MCF 10A (cell line): ENCODE measurements at places on chromosomes 12 and 14. TPM values are rescaled to one million over a fixed set of nuclear protein-coding genes. Genes with fewer than 3 reads are reported as not detected.
A peak's percentile ranks its signal among the peaks of the same experiment; 100 is the strongest.

- no peak for DNase-seq
Observed at GRCh38 chr12:52686063-52686462, 5.9 kb upstream of the KRT1 start.

DNA sequence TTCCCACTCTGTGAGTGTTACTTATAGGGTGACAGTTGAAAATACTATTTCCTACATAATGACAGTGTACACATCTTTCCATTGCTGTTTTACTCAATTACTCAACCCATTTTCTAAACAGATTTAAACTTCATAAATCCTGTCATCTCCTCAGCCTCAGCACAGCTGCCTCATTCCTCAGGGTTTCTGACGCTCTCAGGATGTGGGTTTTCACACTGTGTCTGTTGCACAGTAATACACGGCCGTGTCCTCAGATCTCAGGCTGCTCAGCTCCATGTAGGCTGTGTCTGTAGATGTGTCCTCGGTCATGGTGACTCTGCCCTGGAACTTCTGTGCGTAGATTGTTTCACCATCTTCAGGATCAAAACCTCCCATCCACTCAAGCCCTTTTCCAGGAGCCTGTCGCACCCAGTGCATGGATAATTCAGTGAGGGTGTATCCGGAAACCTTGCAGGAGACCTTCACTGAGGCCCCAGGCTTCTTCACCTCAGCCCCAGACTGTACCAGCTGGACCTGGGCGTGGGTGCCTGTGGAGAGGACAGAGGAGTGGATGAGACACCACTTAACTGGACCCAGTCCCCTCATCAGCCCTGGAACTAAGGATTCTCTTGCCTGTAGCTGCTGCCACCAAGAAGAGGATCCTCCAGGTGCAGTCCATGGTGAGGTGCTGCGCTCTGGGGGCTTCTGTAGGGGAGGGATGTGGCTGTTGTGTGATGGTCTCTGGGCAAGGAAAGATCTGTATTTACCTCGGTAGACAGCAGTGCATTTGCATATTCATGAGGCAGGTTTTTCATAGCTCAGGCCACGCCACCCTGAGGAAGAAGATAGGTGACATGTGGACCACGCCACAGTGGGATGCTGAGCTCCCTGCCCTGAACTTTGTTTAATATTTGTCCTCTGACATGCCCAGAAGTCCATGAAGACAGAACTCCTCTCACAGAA, 750.2 kb downstream of the TMEM121 start:
- DNase-seq: no peak

DNA sequence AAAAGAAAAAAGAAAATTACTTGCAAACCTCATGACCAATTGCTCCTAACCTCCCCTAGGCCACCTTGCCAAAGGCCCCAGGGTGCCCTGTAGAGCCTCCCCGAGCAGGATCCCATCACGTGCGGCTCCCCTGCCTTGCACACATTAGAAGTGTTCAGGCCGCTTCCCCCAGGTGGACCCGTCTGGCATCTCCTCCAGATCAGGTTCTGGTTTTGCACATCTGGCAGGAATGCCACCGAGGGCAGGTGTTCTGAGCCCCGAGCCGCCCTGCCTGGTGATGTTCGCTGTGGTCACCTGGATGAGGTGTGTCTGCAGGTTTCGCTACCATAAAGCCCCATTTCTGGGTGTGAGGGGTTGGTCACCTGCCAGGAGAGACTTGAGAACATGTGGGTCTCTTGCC, 19.3 kb downstream of the MMP17 start:
- DNase-seq: no peak

- DNase-seq: no peak
Observed at GRCh38 chr12:31004666-31005065, 69.0 kb upstream of the DDX11 start.

DNA sequence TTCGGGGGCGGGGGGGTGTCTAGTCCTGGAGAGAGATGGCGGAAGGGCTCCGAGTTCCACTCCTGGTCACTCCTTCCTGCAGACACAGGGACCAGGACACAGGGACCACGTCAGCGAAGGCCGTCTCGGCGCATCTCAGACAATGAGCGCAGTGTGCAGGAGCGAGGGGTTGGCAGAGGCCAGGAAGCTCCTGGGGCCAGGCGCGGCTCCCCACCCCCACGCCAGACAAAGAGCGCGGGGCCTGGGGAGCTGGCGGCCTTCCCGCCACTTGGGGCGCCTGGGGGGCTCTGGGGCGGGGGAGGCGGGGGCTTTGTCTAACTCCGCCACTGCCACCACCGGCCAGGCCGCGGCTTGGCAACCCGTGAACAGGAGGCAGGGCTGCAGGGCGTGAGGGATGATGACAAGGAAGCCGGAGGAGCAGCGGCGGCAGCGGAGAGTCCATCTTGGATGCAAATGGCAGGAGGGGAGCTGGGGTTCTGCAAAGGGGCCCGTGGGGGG, 2.2 kb downstream of the CDK2AP1 start:
- DNase-seq: no peak

- no peak for DNase-seq
Observed at GRCh38 chr12:138898-139534, 72.4 kb downstream of the IQSEC3 start.

- peak; percentile 91 for DNase-seq
Observed at GRCh38 chr14:87133073-87133801, 859.7 kb downstream of the GALC start.

The ITGA7 gene
- total RNA-seq: 2.1 and 3.0 TPM in 2 replicates

The CDC42BPB gene
- 82.7 and 91.1 TPM in 2 replicates for total RNA-seq

The AQP5 gene
- not detected in 2 replicates for total RNA-seq

The RFX4 gene
- total RNA-seq: not detected in 2 replicates

The NKX2-8 gene
- 4.8 and 5.5 TPM in 2 replicates for total RNA-seq
